Upper lobe of left lung (tissue), 6 donors: ENCODE measurements at places on chromosomes 7 and 10. TPM values are rescaled to one million over a fixed set of nuclear protein-coding genes. Genes with fewer than 3 reads are reported as not detected.
A peak's percentile ranks its signal among the peaks of the same experiment; 100 is the strongest.

DNA sequence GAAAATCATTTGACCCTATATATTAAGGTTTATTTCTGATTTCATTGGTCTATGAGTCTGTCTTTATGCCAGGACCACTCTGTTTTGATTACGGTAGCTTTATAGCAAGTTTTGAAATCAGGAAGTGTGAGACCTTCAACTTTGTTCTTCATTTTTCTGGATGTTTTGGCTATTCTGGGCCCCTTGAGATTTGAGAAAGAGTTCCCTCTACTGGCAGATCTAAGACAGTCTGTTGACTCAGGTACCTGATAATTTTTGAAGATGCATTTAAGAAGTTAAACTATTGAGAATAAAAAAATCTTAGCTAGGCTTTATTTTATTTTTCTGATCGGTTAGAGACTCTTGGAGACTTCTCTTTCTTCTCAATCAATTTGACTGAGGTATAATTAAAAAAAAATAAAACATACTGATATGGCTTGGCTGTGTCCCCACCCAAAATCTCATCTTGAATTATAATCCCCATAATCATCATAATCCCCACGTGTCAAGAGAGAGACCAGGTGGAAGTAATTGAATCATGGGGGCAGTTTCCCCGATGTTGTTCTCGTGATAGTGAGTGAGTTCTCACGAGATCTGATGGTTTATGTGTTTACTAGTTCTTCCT is 209.2 kb downstream of the SNX10 start:
- H3K27me3 ChIP-seq, result no peaks in the 10 kb centered on the region
- H3K27ac ChIP-seq, result no peak overlapping the region
- H3K36me3 ChIP-seq, result no peaks in the 10 kb centered on the region
- DNase-seq, result no peak
- no peak overlapping the region for H3K4me3 ChIP-seq
- no peaks in the 10 kb centered on the region for H3K4me1 ChIP-seq

Gene BICC1
- total RNA-seq, result 10.5 TPM

- no peak overlapping the region for H3K4me3 ChIP-seq
- H3K4me1 ChIP-seq, result no peaks in the 10 kb centered on the region
- no peaks in the 10 kb centered on the region for H3K36me3 ChIP-seq
Measured at GRCh38 chr10:17349717-17350116, 104.7 kb downstream of the ST8SIA6 start.

- H3K27ac ChIP-seq, result peak overlapping the region; percentile 11
- no peak for DNase-seq
- H3K4me3 ChIP-seq, result no peak overlapping the region
- H3K36me3 ChIP-seq, result no peaks in the 10 kb centered on the region
- no peaks in the 10 kb centered on the region for H3K27me3 ChIP-seq
Measured at GRCh38 chr7:86991771-86992191, 67.7 kb downstream of the ELAPOR2 start.

- no peak overlapping the region for H3K27ac ChIP-seq
- peaks cover 25% of the 10 kb centered on the region for H3K4me1 ChIP-seq
- no peak overlapping the region for H3K4me3 ChIP-seq
- no peak for DNase-seq
- H3K36me3 ChIP-seq, result no peaks in the 10 kb centered on the region
- no peaks in the 10 kb centered on the region for H3K27me3 ChIP-seq
Measured at GRCh38 chr10:49090696-49091380, 24.5 kb downstream of the VSTM4 start.

DNA sequence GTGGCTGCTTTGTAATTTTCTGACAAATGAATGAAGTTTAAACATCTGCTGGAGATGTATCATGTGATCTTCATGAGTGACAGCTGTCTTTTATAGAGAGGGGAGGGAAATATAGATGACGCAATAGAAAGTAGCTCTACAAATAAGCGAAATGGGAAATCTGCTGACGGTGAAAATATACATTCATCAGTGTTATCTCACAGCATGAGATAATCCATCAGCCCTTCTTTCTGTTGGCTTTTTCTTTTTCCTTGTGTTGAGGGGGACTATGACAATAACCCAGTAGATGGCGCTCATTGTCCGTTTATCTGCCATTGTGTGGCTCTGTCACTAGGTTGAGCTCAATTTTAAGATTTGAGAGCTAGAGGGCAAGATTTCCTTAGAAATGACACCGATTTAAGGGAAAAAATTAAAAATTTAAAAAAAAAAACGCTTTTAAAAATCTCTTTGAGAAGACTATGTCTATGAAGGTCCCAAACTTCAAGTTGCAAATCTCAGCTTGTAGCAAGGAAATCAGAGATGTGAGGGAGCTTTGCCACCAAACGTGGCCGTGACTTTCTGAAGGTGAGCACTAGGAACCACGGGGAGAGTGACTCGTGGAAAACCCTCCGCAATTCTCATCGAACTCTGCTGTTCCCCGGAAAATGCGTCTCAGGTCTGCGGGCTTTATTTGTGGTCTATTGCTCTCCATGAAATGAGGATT is 114.6 kb upstream of the SFMBT2 start:
- no peaks in the 10 kb centered on the region for H3K27me3 ChIP-seq
- H3K4me1 ChIP-seq, result no peaks in the 10 kb centered on the region
- H3K36me3 ChIP-seq, result no peaks in the 10 kb centered on the region
- DNase-seq, result no peak
- H3K27ac ChIP-seq, result no peak overlapping the region

Gene REEP3
- 45.6 TPM for total RNA-seq

Gene GRM3
- total RNA-seq, result not detected

DNA sequence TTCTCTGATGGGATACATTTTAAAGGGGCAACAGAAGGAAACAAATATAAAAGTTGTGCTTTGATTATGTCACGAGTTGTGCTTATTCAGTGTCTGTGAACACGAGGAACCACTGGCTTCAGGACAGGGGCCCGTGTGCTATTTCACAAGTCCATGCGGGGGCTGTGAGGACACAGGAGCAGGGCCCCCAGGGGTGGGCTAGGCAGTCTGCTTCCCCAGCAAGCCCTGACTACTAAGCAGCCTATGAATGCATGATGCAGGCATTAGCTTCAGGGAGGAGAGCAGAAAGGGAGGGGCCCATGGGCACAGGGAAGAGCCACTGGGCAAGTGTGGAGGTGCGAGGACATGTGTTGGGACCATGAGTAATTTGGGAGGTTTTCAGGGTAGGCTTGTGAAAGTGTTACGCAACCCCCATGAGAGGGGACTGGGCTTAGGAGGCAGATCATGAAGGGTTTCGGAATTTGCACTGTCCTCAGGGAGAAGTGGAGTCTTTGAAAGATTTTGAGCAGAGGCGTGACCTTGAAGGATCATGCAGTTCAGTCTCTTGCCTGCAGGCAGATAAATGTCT is 424.9 kb downstream of the CALN1 start:
- no peaks in the 10 kb centered on the region for H3K36me3 ChIP-seq
- no peak overlapping the region for H3K27ac ChIP-seq
- no peak for DNase-seq
- H3K4me3 ChIP-seq, result no peak overlapping the region
- no peaks in the 10 kb centered on the region for H3K4me1 ChIP-seq

DNA sequence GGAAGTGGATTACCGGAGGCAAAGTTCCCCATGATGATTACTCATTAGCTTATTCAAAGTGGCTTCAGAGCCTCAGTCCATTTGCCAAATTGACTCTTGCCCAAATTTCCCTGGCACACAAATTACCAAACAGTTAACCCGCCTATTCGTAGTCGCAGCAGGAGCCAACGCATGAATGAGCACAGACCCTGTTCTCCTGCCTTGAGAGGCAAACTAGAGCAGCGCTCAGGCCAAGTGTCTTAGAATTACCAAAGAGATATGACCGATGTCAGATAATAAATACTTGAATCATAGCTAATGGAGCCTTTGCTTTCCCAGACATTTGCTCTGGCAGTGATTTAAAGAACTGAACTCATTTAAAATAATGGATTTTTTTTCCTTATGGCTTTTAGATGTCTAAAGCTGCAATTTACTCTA is 64.9 kb downstream of the CTTNBP2 start:
- no peak for DNase-seq
- H3K27ac ChIP-seq, result no peak overlapping the region
- no peaks in the 10 kb centered on the region for H3K27me3 ChIP-seq
- H3K4me1 ChIP-seq, result no peaks in the 10 kb centered on the region
- H3K36me3 ChIP-seq, result no peaks in the 10 kb centered on the region
- H3K4me3 ChIP-seq, result no peak overlapping the region

GRCh38 chr10:127073666-127074065 is 122.7 kb downstream of the INSYN2A start:
- peaks cover 2% of the 10 kb centered on the region for H3K36me3 ChIP-seq
- no peaks in the 10 kb centered on the region for H3K4me1 ChIP-seq
- H3K27me3 ChIP-seq, result no peaks in the 10 kb centered on the region
- H3K4me3 ChIP-seq, result no peak overlapping the region
- no peak overlapping the region for H3K27ac ChIP-seq
- DNase-seq, result no peak

- no peaks in the 10 kb centered on the region for H3K27me3 ChIP-seq
- no peaks in the 10 kb centered on the region for H3K36me3 ChIP-seq
- no peak overlapping the region for H3K27ac ChIP-seq
- DNase-seq, result no peak
Measured at GRCh38 chr10:60948851-60949250, 4.9 kb upstream of the RHOBTB1 start.

Gene TCAF2
- 3.1 TPM for total RNA-seq

Gene TSPAN33
- 8.3 TPM for total RNA-seq
